Inflammatory macrophage treated with lipopolysaccharide for 1 hour (primary cell): ENCODE measurements at places on chromosomes 16 and 17.
A peak's percentile ranks its signal among the peaks of the same experiment; 100 is the strongest.

DNA sequence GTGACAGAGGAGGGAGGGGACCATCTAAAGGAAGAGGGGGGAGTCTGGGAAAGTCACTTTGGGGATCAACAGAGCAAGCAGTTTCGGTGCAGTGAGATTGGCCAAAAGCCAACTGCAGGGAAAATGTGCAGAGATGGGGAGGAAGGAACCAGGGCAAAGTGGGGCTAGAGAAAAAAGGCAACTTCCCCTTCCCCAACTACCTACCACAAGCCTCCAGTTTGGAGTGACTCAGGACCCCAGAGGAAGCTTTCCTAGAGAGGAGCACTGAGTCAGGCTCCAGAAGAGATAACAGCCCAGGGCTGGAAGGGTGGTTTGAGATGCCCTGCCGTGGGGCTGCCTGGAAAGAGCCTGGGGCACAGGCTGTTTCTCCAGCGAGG lies 6.9 kb upstream of the CD300LD start:
- DNase-seq = no peak

DNA sequence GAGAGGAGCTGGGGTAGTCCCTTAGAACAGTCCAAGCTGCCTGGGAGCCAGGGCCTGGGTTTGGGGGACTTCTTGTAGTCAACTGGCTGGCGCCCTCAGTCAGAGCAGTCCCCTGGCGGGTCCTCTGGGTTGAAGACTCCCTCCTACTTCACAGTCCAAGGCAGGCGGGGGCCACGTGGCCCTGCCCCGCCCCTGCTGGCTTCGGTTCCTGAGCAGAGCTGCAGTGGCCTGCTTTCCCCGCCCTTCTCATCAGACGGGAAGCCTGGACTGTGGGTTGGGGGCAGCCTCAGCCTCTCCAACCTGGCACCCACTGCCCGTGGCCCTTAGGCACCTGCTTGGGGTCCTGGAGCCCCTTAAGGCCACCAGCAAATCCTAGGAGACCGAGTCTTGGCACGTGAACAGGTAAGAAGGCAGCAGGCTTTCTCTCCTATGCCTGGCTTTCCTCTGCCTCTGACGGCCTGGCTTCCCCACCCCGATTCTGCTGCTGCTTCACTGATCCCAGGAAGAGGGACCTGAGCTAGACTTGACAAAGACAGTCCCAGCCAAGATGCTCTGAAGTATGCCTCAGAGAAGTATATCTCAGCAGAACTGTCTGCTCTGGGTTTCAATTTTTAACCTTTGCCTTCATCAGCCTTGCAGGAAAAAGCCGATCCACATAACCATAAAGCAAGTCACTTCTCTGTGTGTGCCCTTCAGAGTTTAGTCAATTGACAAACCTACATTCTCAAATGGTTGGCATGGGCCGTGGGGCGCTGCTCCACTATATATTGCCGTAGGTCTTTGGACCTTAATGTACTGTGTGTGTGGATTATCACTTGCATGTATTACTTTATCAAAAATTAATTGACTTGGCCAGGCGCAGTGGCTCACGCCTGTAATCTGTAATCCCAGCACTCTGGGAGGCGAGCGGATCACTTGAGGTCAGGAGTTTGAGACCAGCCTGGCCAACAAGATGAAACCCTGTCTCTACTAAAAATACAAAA lies 56.3 kb downstream of the SF3B3 start:
- DNase-seq = no peak

- DNase-seq = no peak
These were observed 80.2 kb upstream of the CIBAR2 start for GRCh38 chr16:85192238-85193114.

DNA sequence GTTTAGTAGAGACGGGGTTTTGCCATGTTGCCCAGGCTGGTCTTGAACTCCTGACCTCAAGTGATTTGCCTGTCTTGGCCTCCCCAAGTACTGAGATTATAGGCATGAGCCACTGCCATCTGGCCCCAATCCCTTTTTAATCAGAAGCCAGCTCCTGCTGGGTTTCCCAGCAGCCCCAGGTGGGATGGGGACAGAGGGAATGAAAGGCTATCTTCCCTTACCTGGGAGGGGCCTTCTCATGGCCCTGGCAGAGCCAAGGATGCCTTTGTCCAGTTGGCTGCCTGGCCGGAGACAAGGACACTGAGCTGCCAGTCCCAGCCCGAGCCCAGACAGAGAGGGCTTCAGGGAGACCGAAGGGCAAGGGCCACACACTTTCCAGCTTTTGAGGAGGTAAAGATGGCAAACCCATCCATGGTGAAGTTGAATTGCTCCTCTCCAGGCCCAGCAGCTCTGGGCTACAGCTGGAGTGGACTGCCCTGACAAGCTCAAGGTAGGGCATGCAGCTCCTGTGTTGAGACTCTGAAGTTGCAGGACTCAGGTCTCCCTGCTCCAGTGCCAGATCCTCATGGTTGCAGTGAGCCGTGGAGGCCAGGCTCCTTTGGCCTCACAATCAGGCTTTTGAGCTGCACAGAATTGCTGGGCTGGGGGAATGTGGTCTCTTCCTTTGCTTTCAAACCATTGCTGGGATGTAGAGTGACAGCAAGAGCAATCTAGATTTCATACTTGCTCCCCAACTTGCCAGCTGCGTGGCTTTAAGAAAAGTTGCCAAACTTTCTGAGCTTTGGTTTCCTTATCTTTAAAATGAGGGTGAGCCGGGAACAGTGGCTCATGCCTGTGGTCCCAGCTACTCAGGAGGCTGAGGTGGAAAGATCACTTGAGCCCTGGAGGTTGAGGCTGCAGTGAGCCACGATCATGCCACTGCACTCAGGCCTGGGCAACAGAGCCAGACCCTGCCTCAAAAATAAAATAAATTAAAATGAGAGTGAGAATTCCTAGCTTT lies 44.5 kb upstream of the IL34 start:
- DNase-seq = no peak

DNA sequence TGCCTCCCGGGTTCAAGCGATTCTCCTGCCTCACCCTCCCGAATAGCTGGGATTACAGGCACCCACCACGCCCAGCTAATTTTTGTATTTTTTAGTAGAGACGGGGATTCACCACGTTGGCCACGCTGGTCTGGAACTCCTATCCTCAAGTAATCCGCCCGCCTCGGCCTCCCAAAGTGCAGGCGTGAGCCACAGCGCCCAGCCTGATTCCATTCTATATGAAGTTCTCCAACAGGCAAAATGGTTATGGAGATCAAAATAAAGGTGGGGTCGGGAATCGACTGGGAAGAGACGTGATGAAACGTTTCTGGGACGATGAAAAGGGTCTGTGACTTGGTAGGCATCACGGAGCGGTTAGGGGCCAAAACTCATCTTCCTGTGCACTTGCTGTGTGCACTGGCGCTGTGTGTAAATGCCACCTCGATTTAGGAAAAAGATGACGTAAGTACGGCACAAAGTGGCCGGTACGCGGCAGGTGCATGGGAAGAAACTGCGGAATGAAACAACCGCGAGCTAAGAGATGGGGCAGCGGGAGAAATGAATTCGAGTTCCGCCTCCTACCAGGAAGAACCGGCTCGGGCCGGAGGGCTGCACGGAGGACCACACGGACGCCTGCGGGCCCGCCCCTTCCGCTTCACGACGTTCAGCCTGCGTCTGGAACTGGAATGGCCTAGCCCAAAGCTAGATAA lies 1.6 kb downstream of the TP53 start:
- DNase-seq = peak; percentile 89

GRCh38 chr17:77341069-77341541 lies 200.3 kb downstream of the SEC14L1 start:
- no peak for DNase-seq

DNA sequence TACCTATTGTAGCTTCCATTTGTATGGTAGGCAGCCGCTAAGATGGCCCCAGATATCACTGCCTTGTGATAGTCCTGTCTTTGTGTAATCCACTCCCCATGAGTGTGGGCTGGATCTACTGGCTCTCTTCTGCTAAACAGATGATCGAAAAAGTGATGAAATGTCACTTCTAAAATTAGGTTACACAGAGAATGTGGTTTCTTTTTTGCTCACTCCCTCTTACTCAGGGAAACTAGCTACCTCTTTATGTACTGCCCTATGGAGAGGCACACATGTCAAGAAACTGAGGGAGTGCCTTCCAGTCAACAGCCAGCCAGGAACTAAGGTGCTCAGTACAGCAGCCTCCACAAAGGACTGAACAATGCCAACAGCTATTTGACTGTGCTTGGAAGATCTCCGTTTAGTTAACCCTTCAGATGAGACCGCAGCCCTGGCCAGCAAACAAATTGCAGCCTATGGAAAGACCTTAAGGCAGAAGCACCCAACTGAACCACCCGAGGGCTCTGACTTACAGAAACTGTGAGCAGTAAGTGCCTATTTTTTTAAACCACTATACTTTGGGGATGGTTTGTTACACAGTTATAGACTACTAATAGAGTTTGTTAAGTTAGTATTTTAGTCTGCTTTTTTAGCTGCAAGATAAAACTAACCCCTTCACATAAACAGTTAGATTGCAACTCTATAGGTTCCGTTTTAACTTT lies 113.2 kb upstream of the MAF start:
- DNase-seq = no peak

- no peak for DNase-seq
These were observed 52.4 kb upstream of the PMFBP1 start for GRCh38 chr16:72224260-72224768.

- DNase-seq = peak; percentile 81
These were observed 13.1 kb downstream of the LYRM9 start for GRCh38 chr17:27879987-27880608.

DNA sequence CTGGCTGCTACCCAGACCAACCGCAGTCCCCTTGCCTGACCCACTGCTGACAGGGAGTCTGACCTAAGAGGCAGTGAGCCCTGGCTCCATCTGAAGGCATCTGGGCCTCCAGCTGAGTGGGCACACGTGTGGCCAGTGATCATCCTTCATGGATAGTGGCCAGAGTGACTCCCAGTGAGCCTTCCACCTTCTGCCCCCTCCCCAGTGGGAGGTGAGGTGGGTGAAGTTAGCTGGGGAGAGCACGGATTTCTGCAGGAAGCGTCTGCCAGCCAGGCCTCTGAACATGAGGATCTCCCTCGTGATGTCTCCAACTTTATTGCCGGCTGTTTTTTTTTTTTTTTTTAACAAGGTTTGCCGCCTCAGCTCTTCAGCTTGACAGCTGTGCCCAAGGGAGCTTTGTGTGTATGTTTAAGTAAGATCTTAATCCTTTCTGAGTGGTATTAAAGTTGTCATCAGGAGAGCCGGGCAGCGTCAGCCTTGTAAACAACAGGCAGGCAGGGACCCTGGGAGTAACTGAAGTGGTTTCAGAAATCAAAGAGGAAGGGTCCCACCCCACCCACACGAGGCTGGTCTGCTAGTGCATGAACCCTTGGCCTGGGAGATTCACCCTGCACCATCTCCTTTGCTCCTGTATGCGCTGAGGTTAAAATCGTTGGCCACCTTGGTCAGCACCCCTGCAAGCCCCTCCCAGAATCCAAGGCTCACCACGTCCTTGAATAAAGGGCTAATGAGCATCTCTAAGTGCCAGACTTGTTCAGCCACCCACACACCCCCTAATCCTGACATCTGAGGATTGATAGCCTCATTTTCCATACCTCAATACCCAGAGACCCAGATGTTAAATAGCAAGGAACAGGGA lies 33.3 kb downstream of the RHBDL3 start:
- no peak for DNase-seq

DNA sequence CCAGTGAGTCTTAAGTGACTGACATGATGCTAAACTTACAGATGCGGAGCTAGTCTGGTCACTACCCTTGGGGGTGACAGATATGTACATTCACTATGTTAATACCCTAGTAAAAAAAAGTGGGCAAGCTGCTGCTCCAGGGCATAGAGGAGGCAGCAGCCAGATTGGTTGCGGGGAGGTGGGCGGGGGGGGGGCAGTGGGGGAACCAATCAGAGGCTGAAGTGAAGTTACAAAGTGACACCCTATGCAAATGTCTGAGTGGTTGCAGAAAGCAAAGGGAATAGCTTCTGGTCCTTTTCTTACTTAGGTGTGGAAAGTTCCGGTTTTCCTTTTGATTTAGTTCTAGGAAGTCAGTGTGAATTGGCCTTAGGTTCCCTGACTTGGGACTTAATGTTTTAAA lies 12.1 kb downstream of the NDEL1 start:
- no peak for DNase-seq

- DNase-seq = no peak
These were observed 580 bp downstream of the BCAR1 start for GRCh38 chr16:75250809-75251279.

DNA sequence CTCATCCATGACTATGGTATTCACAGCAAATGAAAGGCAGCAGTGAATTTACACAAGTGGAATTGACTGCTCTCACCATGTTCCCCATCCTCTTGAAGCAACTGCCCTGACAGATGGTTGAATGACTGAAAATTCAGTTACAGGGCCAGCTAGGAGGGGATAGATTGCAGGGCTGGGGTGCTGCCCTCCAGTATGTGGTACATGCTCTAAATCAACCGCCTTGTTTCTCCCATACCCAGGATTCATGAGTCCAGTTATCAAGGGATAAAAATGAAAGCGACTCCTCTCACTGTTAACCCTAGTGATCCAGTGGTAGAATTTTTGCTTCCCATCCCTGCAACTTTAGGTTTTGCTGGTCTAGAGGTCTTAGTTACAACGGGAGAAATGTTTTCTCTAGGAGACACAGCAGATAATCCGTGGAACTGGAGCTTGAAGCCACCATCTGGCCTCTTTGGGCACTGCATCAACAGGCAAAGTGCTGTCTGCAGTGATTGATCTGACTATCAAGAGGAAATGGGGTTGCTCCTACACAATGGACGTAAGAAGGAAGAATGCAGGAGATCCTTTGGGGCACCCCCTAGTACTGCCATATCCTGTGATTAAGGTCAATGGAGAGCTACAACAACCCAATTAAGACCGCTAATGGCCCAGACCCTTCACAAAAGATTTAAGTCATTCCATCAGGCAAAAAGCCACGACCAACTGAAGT lies 32.0 kb downstream of the SCPEP1 start:
- DNase-seq = peak; percentile 70

GRCh38 chr16:85631802-85632393 lies 18.8 kb downstream of the GSE1 start:
- no peak for DNase-seq

DNA sequence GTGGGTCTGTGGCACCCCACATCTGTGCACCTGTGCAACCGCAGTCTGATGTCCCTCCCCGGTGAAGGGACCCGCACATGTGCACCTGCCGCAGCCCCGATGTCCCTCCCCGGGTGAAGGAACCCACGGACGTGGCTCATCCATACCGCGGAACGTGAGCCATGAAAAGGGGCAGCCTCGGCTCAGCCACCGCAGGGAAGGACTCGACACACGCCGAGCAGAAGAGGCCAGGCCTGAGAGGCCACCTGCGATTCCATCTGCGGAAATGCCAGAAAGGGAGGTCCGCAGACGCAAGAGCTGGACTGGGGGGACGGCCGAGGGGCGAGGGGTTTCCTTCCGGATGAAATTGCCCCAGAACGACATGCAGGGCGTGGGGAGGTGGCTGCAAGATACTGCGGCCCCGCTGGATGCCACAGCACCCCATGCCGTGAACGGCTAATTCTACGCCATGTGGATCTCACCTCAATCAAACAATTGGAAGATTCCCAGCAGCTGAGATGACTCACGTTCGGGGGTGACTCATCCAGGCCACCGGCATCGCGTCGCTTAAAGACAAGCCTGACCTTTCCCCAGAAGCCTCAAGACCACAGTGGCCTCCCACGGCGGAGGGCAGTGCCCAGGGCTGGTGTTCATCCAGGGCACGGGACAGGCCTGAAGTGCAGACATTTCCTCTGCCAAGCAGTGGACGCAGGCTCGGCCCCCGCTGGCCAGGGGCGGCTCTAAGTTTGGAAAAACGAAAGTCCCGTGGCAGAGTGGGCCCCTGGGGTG lies 21.0 kb downstream of the SOX8 start:
- peak; percentile 29 for DNase-seq

GRCh38 chr17:76546556-76547182 lies 6.8 kb downstream of the PRCD start:
- DNase-seq = no peak

GRCh38 chr16:81210807-81211206 lies 27.7 kb upstream of the BCO1 start:
- no peak for DNase-seq
